ENCODE measurements at places on chromosomes 5 and 9.

GRCh38 chr5:36418152-36418979 is 116.7 kb upstream of the RANBP3L start:
- no peak overlapping the region for H3K4me3 ChIP-seq
- peaks cover 18% of the 10 kb centered on the region for H3K4me1 ChIP-seq
- H3K27me3 ChIP-seq = no peaks in the 10 kb centered on the region
- DNase-seq = no peak

GRCh38 chr5:143129910-143130612 is 273.4 kb downstream of the NR3C1 start:
- DNase-seq = no peak
- peaks cover 37% of the 10 kb centered on the region for H3K4me1 ChIP-seq
- no peaks in the 10 kb centered on the region for H3K27me3 ChIP-seq
- H3K4me3 ChIP-seq = no peak overlapping the region
- no peaks in the 10 kb centered on the region for H3K36me3 ChIP-seq
- H3K27ac ChIP-seq = no peak overlapping the region

- H3K36me3 ChIP-seq = no peaks in the 10 kb centered on the region
- H3K4me1 ChIP-seq = no peaks in the 10 kb centered on the region
- no peak overlapping the region for H3K27ac ChIP-seq
- no peaks in the 10 kb centered on the region for H3K27me3 ChIP-seq
- DNase-seq = no peak
- H3K4me3 ChIP-seq = no peak overlapping the region
Observed at GRCh38 chr5:98064118-98064685, 709.3 kb upstream of the RGMB start.

DNA sequence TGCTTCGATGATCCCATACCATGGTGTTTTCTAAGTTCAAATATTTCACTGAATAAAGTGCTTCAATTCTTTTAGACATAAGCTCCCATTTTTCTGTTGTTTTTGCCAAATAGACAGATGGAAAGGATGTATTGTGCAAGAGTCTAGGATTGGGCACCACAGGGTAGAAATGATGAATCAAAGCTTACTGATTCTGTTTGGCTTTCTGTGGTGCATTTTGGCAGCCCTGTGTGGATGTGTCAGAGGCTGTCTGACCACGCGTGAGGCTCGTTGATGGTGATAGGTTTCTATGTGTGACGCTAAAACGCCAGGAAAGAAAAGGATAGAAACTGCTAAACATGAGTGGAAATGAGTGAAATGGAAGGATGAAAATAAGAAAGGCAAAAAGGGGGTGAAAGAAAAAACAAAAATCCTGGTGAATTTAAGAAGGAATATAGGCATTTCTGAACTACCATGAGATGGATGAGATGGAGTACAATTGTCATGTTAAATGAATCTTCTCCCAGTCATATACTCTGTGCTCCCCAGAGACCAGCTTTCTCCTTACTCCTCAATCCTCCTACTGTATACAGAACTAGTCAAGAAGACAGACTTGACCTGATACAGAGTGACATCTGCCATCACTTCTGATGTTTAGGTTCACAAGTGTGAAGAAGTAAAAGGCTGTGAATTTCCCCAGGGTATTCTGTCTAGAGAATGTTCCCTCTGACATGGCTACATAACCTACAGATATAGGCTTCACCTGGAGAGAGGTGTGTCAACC is 54.4 kb downstream of the ANKH start:
- no peaks in the 10 kb centered on the region for H3K36me3 ChIP-seq
- peak; percentile 70 for DNase-seq
- H3K27me3 ChIP-seq = no peaks in the 10 kb centered on the region

- H3K4me3 ChIP-seq = peak overlapping the region; percentile 79
- peak; percentile 61 for DNase-seq
- H3K4me1 ChIP-seq = peaks cover 49% of the 10 kb centered on the region
- H3K27ac ChIP-seq = peak overlapping the region; percentile 91
- H3K36me3 ChIP-seq = no peaks in the 10 kb centered on the region
- no peaks in the 10 kb centered on the region for H3K27me3 ChIP-seq
Observed at GRCh38 chr5:132228241-132229035, 785 bp upstream of the P4HA2 start.

- H3K4me3 ChIP-seq = no peak overlapping the region
- no peaks in the 10 kb centered on the region for H3K27me3 ChIP-seq
- peaks cover 40% of the 10 kb centered on the region for H3K4me1 ChIP-seq
- DNase-seq = no peak
- H3K36me3 ChIP-seq = no peaks in the 10 kb centered on the region
Observed at GRCh38 chr9:124273427-124274160, 15.8 kb downstream of the NEK6 start.

All from suprapubic skin (tissue), 4 donors.